Right ventricle myocardium superior (tissue), 1 donor: ENCODE measurements at places on chromosomes 11 and 22. TPM values are rescaled to one million over a fixed set of nuclear protein-coding genes. Genes with fewer than 3 reads are reported as not detected.

Gene TMEM191B
- total RNA-seq, result 0.32 TPM

Gene LINC01488
- total RNA-seq, result 0.22 TPM

Gene CD3G
- total RNA-seq, result not detected

Gene MS4A15
- not detected for total RNA-seq
